ENCODE measurements at places on chromosomes 13 and 19.

GRCh38 chr13:109384491-109385241 lies 401.7 kb downstream of the IRS2 start:
- peak; percentile 13 for DNase-seq

DNA sequence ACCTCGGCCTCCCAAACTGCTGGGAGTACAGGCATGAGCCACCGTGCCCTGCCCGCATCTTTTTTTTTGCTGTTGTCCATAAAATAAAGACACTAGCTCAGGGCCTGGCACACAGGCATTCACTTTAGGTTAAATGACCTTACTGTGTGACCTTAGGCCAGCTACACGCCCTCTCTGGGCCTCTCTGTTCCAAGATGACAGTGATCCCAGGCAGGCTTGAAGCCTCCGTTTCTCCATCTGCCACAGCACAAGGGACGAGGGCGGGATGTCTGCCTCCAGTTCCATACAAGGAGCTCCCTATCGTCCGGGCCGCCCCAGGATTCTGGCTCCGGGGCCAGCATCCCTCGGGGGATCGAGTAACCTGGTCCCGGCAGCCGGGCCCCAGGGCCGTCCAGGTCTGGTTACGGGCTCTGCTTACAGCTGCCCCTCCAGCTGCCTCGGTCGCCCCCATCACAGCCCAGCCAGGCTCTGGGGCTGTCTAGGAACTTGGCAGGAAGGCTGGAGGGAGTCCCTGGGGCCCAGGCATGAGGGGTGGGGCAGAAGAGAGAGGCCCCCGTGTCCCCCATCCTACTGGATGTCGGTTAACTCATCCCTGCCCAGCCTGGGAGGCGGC lies 11.9 kb upstream of the SEMA6B start:
- no peak for DNase-seq

- no peak for DNase-seq
Measured at GRCh38 chr19:32387701-32388392, 17.7 kb upstream of the DPY19L3 start.

GRCh38 chr19:45179072-45179891 lies 698 bp downstream of the BLOC1S3 start:
- no peak for DNase-seq

- no peak for DNase-seq
Measured at GRCh38 chr13:80955501-80955900, 614.6 kb upstream of the SPRY2 start.

- DNase-seq, result no peak
Measured at GRCh38 chr13:50805805-50806204, 37.7 kb downstream of the DLEU7 start.

GRCh38 chr19:50519006-50519575 lies 5.4 kb upstream of the ASPDH start:
- no peak for DNase-seq

- no peak for DNase-seq
Measured at GRCh38 chr19:8680676-8681344, 17.8 kb downstream of the ACTL9 start.

DNA sequence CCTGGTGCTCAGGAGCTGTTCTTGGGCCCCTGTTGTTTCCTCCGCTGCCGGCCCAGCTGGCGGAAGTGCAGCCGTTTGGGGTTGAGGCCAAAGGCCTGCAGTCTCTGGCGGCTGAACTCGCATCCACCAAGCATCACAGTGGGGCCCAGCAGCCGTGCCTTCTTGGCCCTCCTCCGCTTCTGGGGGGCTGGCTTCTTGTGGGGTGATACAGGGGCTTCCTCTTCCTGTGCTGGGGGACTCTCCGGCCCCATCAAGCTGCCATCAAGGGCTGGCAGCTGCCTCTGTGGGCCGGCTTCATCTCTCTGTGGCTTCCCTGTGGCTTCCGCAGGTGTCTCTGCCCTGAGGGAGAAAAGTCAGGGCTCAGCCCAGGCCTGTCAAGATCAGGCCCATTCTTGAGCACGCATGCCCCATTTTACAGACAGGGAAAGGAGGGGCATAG lies 10.3 kb downstream of the ATG4D start:
- DNase-seq, result no peak

DNA sequence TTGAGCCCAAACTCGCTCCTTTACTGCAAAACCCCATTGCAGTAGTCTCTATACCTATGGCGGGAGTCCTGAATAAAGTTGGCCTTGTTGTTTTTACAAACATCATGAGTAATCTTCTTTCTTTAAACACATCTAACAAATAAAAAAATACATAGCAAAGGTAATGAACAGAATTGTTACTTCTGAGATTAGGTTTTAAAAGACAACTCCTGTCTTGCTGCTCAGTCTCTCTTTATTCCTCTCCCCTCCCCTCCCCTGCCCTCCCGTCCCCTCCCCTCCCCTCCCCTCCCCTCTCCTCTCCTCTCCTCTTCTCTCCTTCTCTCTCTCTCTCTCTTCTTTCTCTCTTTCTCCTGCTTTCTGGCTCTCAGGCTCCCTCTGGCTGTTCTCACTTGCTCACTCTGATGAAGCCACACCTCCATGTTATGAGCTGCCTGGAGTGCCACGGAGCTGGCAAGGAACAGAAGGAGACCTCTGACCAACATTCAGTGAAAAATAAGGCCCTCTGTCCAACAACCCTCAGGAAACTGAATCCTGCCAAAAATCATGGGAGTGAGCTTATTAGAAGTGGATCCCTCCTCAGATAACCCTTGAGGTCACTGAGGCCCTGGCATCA lies 300.7 kb upstream of the MIR17HG start:
- DNase-seq, result no peak

DNA sequence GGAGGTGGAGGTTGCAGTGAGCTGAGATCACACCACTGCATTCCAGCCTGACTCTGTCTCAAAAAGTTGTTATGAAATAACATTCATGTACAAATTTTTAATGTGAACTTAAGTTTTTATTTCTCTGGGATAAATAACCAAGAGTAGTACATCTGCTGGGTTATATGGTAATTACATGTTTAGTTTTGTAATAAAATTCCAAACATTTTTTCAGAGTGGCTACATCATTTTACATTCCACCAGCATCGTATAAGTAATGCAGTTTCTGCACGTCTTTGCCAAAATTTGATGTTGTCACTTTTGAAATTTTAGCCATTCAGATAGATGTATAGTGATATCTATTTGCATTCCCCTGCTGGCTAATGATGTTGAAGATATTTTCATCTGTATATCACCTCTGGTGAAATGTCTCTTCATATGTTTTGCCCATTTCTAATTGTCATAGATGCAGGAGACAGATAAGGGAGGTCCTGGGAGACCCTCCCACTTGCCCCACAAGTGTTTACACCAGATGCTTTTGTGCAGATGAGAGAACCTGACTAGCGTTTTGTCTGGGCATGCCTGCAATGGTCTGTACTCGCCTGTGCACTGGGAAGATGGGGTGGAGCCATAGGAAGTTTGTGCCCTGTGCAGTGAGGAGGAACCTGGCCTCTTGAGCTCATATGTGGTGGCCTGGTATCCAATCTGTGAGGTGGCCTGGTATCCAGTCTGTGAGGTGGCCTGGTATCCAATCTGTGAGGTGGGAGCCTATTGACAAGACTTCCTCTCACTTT lies 12.7 kb upstream of the KBTBD6 start:
- DNase-seq, result no peak

- no peak for DNase-seq
Measured at GRCh38 chr19:33285441-33285927, 16.9 kb downstream of the CEBPA start.

DNA sequence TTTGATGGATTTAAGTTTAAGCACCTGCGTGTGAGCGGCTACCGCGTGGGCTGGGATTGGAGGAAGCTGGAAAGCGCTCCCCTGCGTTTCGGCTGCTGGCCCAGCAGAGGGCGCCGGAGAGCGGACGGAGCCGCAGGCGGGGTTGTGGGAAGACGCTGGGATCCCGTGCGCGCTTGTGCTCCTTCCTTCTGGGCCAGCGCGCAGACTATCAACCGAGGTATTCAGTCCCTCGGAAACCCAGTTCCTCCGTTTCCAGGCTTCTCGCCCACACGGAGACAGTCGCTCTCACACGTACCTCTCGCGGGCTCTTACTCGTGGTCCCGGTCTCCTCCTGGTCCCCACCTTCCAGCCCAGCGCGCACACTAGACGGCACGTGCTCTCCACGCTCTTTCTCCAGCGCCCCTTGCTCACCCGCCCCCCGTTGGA lies 28.8 kb downstream of the EPN1 start:
- no peak for DNase-seq

GRCh38 chr13:75481176-75482069 lies 546 bp downstream of the TBC1D4 start:
- no peak for DNase-seq

DNA sequence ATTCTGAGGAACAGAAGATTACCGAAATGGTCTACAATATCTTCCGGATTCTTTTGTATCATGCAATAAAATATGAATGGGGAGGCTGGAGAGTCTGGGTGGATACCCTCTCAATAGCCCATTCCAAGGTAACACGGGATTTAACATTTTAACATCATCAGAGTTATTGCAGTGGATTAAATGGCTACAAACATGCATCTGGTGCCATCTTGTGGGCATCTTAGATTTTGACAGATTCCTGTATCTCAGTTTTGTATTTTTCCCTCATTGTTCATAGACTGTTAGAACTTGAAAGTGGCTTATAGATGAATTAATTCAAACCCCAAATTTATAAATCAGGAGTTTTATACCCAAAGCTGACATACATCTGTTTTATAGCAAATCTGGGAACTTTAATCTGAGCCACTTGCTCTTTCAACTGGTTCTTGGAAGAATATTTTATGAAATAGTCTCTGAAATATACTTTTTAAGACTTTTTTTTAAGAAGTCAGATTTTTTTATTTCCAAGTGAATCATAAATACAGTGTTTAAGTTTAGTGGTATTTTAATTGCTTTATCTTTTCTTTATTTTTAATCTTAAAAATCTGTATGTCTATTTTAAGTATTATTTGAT lies 215.2 kb downstream of the NBEA start:
- DNase-seq, result peak; percentile 13

DNA sequence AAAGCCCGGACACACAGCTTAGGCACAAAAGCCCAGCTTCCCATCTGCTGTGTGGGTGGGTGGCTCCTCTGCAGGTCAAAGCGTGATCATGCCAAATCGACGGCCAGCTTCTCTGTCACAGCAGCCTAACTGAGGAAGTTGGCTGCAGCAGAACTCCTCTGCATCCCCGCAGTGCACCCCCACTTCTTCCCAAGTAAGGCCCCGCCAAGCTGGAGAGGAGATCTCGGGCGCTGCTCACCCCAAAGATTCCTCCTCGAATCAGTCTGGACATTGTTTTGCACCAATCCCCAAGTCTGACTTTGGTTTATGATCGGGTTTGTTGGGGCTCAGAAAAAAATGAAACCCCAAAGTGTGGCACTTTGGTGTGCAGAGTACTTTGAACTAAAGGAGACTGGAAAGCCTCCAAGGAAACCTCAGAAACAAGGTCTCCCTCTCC lies 19.7 kb upstream of the CPB2 start:
- DNase-seq, result no peak

DNA sequence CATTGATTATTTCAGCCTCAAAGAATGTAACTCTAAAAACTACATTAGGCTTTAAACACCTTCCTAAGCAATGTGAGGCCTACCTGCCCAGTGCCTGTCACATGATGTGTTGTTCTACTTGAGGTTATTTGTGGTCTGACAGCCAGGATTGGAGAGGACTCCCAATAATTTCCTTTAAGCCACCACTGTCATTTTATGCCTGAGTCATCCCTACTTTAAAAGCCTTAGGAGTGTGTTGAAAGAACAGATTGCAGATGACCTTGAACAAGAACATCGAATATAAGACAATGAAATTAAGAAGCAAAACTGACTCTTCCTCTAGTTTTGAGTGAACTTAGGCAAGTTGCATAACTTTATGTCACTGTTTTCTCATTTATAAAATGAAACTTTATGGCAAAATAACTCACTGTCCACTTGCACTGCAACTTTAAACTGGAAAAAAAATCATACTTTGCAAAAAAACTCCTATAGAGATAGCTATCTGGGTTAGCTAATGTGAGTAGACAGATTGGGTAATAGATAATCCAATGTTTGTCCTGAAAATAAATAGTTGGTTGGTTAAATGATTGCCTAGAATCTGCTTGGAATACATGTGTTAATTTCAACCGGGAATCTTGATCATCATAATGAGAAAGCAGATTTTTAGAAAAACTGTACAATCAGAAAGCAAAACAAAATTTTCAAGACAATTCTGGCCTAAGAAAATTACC lies 361.2 kb downstream of the SUCLA2 start:
- DNase-seq, result no peak

GRCh38 chr19:10667867-10668266 lies 13.7 kb downstream of the ILF3 start:
- no peak for DNase-seq

DNA sequence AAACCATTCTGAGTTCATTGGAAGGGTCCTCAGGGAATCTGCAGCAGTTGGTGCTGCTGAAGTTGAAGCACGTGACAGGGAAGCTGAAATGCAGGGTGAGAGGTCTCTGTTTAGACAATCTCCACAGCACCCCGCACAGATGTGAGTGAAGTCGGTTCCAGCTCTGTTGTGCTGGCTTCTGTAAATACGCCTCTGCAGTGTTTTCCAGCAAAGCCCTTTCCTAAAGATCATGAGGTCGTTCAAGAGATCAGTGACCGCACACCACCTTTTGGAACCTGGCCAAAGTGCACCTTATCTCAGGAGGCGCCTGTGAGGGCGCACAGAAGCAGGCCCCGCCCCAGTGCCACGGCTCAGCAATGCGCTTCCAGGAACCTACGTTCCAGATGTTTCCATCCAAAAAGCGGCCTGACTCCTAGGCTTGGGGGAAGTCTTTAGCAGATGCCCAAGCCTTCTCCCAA lies 10.8 kb downstream of the CUL4A start:
- DNase-seq, result no peak

- DNase-seq, result no peak
Measured at GRCh38 chr19:51702103-51702824, 9.1 kb downstream of the SPACA6 start.

GRCh38 chr13:109123971-109124370 lies 494.6 kb downstream of the MYO16 start:
- no peak for DNase-seq

DNA sequence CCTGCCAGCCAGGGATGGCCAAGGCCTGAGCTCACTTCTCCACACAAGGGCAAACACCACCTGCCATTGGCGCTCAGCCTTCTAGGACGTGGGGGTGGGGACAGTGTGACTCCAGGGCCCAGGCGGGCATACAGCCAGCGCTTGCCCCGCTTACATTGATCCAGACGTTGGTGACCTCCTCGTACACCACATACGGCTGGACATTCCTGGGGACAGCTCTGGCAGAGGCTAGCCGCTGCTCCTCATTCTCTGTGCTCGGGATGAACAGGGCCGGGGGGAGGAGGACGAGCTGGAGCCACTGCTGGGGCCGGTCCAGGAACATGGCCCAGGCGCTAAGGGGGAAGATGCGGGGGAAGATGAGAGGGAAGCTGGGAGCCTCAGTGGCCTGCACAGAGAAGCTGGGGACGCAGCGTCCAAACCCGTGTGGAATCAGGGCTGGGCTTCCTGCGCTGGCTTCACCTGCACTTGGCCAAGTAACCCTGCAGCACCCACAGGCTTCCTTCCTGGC lies 25.1 kb upstream of the MYDGF start:
- DNase-seq, result no peak

GRCh38 chr19:43353606-43354304 lies at the start of gene CD177:
TSS of gene CD177 (plus strand) at chr19:43353686. CDS start at chr19:43353715, 29 bp downstream.
- no peak for DNase-seq

DNA sequence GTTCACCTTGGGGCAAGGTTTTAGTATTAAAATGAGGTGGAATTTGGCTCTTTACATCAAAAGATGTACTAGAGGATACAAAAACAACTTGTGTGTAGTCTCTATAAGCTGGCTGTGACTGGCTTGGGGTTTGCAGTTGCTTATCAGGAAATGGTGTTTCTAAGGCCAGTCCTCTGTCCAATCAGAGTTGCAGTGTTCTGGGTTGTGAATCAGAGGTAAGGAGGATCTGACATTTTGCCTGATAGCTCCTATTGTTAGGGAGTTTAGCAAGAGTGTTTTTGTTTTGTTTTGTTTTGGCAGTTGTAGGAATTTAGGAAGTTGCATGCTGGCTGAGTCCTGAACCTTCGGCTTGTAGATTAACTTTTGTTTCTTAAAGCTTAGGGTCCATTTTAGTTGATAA lies 20.1 kb upstream of the ESD start:
- DNase-seq, result no peak

All from amniotic stem cell (primary cell).